ENCODE measurements at places on chromosomes 11 and 22.

- no peak for DNase-seq
Observed at GRCh38 chr22:43925433-43926348, 2.1 kb downstream of the PNPLA3 start.

DNA sequence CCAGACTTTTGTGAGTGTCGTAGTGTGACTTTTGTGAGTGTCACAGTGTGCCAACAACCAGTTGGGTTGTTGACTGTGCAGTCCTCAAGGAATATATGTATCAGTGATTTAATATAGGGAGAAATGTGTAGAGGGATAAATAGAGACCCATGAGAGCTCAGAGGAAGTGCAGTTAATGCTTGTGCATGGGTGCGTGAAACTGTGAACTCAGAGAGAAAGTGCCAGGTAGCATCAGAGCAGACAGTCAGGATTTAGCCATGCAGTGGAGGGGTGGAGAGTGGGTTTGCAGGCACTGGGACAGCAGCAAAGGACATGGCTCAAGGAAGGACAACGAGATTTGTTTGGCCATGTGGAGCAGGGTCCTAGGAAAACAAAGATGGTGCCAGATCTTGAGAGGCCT is 33.6 kb downstream of the YWHAH start:
- no peak for DNase-seq

GRCh38 chr11:37177721-37178120 is 579.7 kb upstream of the RAG2 start:
- no peak for DNase-seq

- DNase-seq: no peak
Observed at GRCh38 chr11:112719736-112720525, 241.3 kb upstream of the NCAM1 start.

GRCh38 chr11:24233041-24233440 is 263.8 kb upstream of the LUZP2 start:
- DNase-seq: no peak

GRCh38 chr11:79060081-79060953 is 380.5 kb downstream of the TENM4 start:
- no peak for DNase-seq

DNA sequence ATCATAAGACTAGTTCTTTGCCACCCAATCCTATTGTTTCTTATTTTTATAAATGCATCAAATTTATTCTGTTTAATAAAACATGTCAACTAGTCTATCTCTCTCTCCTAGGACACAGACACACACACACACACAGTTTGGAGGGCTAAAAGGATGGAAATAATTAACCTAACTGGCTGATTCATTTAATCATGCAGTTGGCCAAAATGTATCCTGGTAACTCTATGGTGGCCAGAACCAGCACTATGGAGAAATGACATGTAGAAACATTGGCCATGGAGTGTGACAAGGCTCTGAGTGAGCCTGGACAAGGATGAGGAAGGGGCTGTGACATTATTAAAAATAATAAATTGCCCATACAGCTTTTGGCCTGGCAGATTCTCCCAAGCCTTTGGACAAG is 64.1 kb downstream of the CLPB start:
- peak; percentile 59 for DNase-seq

GRCh38 chr11:36361472-36361871 is 65.4 kb downstream of the PRR5L start:
- peak; percentile 66 for DNase-seq

DNA sequence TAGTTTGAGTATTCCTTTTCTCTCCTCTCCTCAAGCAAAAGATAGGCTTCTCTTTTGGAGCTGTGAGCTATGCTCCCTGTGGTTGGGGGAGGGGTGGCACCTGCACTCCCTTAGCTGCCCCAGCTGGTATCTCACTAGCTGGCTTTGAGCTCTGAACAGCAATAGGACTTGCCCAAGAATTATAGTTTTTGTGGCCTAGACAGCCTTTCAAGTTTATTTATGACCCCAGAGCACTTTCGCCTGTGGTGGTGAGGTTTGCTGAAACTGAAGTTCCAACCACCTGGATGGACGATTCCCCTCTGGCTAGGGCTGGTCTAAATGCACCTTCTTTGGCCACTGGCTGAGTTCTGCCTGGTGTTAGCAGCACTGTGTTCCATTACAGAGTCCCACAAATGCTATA is 37.1 kb upstream of the SLC37A2 start:
- no peak for DNase-seq

GRCh38 chr11:130601141-130601540 is 152.7 kb downstream of the ADAMTS15 start:
- DNase-seq: peak; percentile 60

DNA sequence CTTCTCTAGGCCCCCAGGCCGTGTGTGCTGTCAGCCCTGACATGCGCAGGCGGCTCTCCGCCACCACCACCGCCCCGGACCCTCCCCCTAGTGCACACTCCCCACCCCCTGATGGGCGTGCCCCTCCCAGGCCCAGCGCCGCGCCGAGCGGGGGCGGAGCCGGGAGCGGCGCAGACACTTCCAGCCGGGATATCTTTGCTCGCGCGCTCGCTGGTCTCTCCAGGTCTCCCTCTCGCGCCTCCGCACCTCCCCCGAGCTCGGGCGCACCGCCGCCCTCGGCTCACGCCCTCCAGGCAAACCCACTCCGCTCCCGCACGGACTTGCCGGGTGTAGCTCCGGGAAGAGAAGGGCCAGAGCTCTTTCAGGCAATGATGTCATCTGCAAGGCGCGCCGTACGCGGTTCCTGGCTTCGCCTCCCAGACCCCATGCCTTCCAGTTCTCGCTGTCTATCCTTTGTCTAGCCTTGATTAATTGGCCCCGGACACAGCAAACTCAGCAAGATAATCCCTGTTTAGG is at the start of gene SCN3B:
SCN3B (minus strand) TSS at position 59 of the 516 bp plus-strand sequence. CDS start 823 bp downstream, outside the sequence.
- DNase-seq: peak; percentile 45

GRCh38 chr11:61509043-61510029 is 787 bp downstream of the LRRC10B start:
- no peak for DNase-seq

GRCh38 chr11:113387605-113388211 is at the start of gene ANKK1:
Gene ANKK1, plus strand, starts transcription at chr11:113387779. Its CDS starts 106 bp downstream, at chr11:113387885.
- no peak for DNase-seq

DNA sequence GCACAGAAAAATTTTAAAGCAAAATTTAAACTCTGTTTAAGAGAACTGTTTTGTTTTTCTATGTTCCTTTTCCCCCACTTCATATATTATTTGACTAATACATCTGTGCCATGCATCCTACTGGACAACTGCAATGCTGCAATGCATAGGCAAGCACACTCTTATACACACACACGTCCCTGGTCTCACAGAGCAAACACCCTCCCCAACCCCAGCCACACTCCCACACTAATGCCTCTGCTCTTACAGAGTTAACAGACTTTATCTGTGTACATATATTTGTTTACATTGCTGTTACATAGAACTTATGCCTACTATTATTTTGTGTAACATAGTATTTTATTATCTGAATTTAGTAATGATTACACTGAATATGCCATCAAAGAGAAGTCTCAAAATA is 25.5 kb upstream of the CTSC start:
- no peak for DNase-seq

GRCh38 chr11:94507485-94507884 is 4.8 kb upstream of the C11orf97 start:
- no peak for DNase-seq

GRCh38 chr11:117020287-117020686 is 77.9 kb downstream of the SIK3 start:
- no peak for DNase-seq

GRCh38 chr11:834371-835316 is 1.9 kb downstream of the CD151 start:
- DNase-seq: peak; percentile 97

GRCh38 chr22:44033287-44033686 is 9.2 kb downstream of the PARVB start:
- no peak for DNase-seq

- no peak for DNase-seq
Observed at GRCh38 chr22:50548921-50549790, 3.5 kb downstream of the KLHDC7B start.
